Nephron progenitor cell (in vitro differentiated cells): ENCODE measurements at places on chromosomes 4 and X.

- no peaks in the 10 kb centered on the region for H3K36me3 ChIP-seq
- no peak overlapping the region for H3K27ac ChIP-seq
- peaks cover 2% of the 10 kb centered on the region for H3K27me3 ChIP-seq
- no peak overlapping the region for H3K4me3 ChIP-seq
Measured at GRCh38 chr4:65696436-65696835, 26.1 kb upstream of the EPHA5 start.

DNA sequence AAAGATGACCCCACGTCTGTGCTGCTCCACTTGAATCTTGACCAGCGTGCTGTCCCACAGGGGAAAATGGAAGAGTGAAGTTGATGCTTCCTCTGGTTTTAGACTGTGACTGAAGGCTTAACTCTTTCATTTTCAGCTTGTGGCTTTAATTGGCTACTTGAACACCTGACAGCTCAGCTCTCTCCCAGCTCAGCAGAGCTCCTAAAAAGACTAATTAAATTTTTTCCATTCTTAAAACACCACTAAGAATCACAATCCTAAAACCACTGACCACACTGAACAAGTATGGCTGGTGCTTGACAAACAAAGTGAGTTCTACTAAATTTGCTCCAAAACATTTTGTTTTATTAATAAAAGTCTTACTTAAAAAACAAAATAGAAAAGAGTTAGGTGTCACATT lies 71.7 kb downstream of the SRPX start:
- no peak overlapping the region for H3K27ac ChIP-seq
- H3K4me1 ChIP-seq = no peaks in the 10 kb centered on the region
- H3K36me3 ChIP-seq = no peaks in the 10 kb centered on the region
- H3K27me3 ChIP-seq = peaks cover 2% of the 10 kb centered on the region
- DNase-seq = no peak
- no peak overlapping the region for H3K4me3 ChIP-seq

- no peak overlapping the region for H3K4me3 ChIP-seq
- H3K27me3 ChIP-seq = no peaks in the 10 kb centered on the region
- peaks cover 32% of the 10 kb centered on the region for H3K4me1 ChIP-seq
- DNase-seq = no peak
Measured at GRCh38 chrX:123854329-123854728, 5.5 kb upstream of the XIAP start.

DNA sequence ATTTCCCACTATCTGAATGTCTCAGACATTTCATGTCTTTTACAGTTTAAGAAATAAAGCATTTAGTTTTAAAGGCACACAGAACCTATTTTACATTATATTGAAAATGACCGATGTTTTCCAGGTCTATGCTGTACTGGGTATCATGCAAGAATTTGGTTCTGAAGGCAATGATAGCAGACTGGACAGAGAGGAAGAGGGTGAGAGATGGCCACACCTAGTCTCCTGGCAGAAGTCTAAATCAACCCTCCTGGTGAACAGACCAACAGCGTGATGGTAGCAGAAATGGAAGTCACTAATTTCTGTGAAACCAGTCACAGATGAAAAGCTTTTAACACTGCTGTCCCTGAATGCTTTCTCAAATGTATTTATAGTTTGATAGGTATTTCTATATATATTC lies 41.9 kb downstream of the MID1 start:
- DNase-seq = no peak
- H3K4me1 ChIP-seq = peaks cover 32% of the 10 kb centered on the region
- H3K36me3 ChIP-seq = peaks cover 39% of the 10 kb centered on the region
- H3K27me3 ChIP-seq = no peaks in the 10 kb centered on the region
- H3K27ac ChIP-seq = no peak overlapping the region

GRCh38 chr4:160318567-160319220 lies 1215.8 kb downstream of the RAPGEF2 start:
- no peak overlapping the region for H3K4me3 ChIP-seq
- peaks cover 6% of the 10 kb centered on the region for H3K4me1 ChIP-seq
- H3K36me3 ChIP-seq = no peaks in the 10 kb centered on the region
- H3K27me3 ChIP-seq = no peaks in the 10 kb centered on the region

DNA sequence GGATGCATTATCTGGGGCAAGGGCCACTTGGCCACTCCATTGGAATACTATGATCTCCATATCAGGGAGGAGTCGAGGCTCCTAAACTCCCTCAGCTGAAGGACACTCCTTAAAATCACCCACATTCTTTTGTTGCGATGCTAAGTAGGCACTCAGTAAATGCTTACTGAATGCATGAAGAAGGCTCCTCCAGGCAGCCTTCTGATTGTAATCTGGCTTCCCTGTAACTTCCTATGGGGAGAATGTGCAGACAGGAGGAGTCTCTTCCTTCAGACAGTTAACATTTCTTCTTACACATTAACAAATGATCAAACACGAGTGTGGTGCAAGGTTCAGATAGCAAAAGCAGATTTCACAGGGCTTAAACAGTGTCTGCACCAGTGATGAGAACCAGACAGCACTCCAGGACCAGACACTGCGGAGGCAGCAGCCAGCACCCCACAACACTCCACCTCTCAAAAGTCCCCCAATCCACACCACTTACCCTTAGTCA lies 21.4 kb upstream of the USO1 start:
- no peak overlapping the region for H3K4me3 ChIP-seq
- H3K27me3 ChIP-seq = no peaks in the 10 kb centered on the region
- DNase-seq = no peak
- peaks cover 6% of the 10 kb centered on the region for H3K4me1 ChIP-seq
- H3K36me3 ChIP-seq = peaks cover 17% of the 10 kb centered on the region

- no peak overlapping the region for H3K4me3 ChIP-seq
- no peaks in the 10 kb centered on the region for H3K36me3 ChIP-seq
- H3K27me3 ChIP-seq = peaks cover 3% of the 10 kb centered on the region
- no peak for DNase-seq
- H3K4me1 ChIP-seq = no peaks in the 10 kb centered on the region
Measured at GRCh38 chr4:134343081-134343480, 141.5 kb upstream of the PABPC4L start.

- no peak overlapping the region for H3K27ac ChIP-seq
- no peak for DNase-seq
- H3K27me3 ChIP-seq = peaks cover 29% of the 10 kb centered on the region
- no peak overlapping the region for H3K4me3 ChIP-seq
- no peaks in the 10 kb centered on the region for H3K36me3 ChIP-seq
- peaks cover 10% of the 10 kb centered on the region for H3K4me1 ChIP-seq
Measured at GRCh38 chrX:39720945-39721344, 376.8 kb downstream of the BCOR start.

- peaks cover 5% of the 10 kb centered on the region for H3K27me3 ChIP-seq
- H3K4me3 ChIP-seq = no peak overlapping the region
- DNase-seq = no peak
- peaks cover 17% of the 10 kb centered on the region for H3K36me3 ChIP-seq
Measured at GRCh38 chr4:55838952-55839351, 14.5 kb upstream of the EXOC1 start.

- H3K36me3 ChIP-seq = no peaks in the 10 kb centered on the region
- H3K4me3 ChIP-seq = no peak overlapping the region
- peaks cover 14% of the 10 kb centered on the region for H3K27me3 ChIP-seq
- no peak for DNase-seq
- no peak overlapping the region for H3K27ac ChIP-seq
- H3K4me1 ChIP-seq = no peaks in the 10 kb centered on the region
Measured at GRCh38 chr4:38820329-38821061, 15.9 kb upstream of the TLR1 start.

GRCh38 chr4:19636451-19636850 lies 615.3 kb upstream of the SLIT2 start:
- H3K36me3 ChIP-seq = no peaks in the 10 kb centered on the region
- H3K4me1 ChIP-seq = no peaks in the 10 kb centered on the region
- DNase-seq = no peak
- no peak overlapping the region for H3K27ac ChIP-seq
- no peaks in the 10 kb centered on the region for H3K27me3 ChIP-seq
- no peak overlapping the region for H3K4me3 ChIP-seq

DNA sequence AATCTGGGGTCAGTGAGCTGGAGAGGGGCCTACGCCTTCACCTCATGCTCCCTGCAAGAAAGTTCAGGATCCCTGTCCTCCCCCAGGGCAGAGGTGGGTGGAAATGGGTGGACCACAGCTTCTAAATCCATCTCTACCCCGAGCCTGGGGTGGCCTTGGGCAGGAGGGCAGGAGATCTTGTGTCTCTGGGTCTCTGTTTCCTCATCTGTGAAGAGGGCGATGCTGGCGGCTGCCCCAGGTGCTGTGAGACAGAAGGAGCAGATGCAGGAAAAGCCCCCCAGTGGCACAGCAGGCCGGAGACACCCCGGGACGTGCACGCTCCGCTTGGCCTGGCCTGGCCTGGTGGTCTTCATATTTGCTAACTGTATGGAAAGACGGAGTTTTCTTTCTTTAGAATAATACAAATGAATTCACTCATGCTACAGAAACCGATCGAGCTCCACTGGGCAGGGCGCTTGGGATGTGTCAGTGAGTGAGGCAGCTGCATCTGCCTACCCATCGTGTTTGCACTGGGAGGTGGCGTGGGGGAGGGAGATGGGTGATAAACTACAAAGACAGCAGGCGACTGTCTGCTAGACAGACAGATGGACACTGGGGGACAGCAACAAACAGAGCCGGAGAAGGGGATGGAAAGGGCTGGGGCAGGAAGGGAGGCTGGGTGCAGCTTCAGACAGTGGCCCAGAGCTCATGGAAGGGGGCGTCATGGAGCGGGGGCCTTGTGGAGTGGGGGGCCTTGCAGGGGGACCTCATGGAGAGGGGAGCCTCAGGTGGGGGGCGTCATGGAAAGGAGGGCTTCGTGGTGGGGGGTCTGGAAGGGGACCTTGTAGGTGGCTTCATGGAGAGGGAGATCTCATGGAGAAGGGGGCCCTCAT lies 136.2 kb downstream of the CPZ start:
- DNase-seq = no peak
- peaks cover 42% of the 10 kb centered on the region for H3K4me1 ChIP-seq
- no peak overlapping the region for H3K4me3 ChIP-seq
- H3K27ac ChIP-seq = no peak overlapping the region
- peaks cover 9% of the 10 kb centered on the region for H3K27me3 ChIP-seq
